Stimulated activated naive CD4-positive, alpha-beta T cell treated with Interleukin-2 at 50 U/mL for 16 hours (primary cell): ENCODE measurements at places on chromosomes 5 and 9.
A peak's percentile ranks its signal among the peaks of the same experiment; 100 is the strongest.

DNA sequence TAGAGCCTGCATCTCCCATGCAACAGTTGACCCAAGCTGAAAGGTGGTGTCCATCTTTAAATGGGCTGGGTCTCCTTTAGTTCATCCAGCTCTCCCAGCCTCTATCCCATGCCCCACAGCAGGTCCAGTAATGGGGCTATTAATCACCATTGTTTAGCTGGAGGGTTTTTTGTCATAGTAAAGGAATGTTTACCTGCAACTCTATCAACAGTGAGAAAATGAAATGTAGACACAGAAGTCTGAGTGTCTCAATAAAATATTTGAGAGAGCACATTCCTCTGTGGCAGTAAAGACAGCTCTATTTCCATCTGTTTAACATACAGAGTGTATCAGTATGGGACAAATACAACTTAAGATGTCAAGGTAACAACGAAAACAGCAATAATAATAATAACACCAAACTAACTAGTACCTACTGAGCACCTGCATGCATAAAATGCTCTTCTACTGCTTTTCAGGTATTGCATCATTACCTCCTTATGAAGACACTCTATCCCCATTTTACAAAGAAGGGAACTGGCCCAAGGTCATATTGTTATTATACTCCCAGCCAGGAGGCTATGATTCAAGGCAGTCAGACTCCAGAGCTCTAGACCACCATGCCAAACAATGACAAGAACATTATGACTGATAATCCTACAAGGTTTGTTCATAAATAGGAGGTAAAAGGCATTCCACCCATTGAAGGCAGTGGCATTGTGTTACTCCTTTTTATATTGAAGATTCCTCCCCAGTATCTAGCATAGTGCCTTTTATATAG, 21.0 kb upstream of the C5orf58 start:
- no peak for DNase-seq

GRCh38 chr9:93030642-93031628, 27.6 kb upstream of the SUSD3 start:
- DNase-seq, result no peak

GRCh38 chr9:8514760-8515159, 715.2 kb upstream of the DMAC1 start:
- DNase-seq, result no peak

GRCh38 chr5:125045646-125046045, 299.2 kb upstream of the ZNF608 start:
- DNase-seq, result no peak

DNA sequence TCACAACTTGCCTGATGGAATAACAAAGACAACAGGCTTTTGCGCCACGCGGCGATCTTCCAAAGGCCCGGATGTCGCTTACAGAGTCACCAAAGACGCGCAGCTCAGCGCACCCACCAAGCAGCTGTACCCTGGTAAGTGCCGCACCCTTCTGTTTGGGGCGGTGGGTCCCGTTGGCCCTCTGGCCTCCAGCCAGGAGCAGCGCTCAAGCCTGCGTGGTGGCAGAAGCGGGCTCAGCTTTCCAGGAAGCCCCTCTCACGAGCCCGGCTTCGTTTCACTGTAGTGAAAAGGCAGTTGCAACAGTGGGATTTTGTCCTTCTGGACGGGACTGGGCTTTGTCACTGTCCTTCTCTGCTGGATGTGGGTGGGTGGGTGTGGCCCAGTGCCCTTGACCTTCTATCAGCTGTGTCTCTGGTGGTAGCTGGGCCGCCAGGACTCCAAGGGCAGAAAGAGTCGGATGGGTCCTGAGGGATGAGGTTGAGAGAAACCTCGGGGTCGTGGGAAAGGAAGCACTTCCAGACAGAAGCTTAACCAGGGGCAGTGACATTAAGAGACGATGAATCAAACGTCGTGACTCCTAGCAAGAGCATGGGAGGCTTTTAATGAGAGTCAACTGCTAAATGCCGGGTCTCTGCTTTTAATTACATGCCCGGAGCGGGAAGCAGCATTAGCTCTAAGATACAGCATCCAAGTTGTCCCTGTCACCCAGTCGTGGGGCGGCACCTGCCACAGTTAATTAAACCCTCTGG, 49.5 kb downstream of the COL5A1 start:
- no peak for DNase-seq

- DNase-seq, result no peak
Measured at GRCh38 chr9:82997476-82998140, 65.3 kb downstream of the RASEF start.

DNA sequence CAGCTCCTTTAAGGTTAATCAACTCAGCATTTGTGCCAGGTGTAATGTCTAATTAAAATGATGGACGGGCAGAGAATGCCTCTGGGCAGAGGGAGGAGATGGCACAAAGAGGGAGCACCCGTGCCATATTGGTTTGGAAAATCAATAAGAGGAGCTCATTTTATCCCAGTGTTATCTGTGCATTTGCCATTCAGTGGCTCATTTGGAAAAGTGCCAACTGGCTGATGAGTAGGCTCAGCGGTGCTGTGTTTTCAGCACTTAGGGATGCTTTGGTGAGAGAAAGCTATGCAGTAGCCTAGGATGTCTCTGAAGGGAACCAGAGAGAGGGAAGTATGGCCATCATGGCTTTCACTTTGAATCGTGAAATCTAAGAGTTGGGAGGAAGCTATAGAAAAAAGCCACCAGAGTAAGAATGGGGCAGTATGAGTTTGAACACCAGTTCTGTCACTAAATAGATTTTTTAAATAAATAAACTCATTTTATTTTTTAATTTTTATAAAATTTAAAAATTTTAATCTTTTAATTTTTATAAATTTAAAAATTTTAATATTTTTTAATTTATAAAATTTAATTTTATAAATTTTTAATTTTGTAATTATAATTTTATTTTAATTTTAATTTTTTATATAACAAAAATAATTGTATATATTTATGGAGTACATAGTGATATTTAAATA, 472.8 kb downstream of the BRINP1 start:
- no peak for DNase-seq

DNA sequence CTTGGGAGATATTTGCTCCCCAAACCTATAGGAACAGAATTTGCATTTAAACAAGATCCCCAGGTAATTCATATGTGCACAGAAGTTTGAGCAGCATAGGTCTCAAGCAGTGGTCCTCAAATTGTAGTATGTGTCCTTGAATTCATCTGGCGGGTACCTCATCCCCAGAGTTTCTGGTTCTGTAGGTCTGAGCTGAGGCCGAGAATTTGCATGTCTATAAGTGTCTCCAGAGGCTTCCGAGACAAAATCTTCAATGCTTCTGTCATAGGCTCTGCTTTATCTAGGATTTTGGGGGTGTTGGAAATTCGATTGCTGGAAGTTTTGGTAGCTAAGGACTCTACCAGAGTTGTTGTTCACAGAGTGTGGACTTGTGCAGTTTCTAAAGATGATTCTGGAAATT, 38.6 kb downstream of the MAT2B start:
- DNase-seq, result no peak

DNA sequence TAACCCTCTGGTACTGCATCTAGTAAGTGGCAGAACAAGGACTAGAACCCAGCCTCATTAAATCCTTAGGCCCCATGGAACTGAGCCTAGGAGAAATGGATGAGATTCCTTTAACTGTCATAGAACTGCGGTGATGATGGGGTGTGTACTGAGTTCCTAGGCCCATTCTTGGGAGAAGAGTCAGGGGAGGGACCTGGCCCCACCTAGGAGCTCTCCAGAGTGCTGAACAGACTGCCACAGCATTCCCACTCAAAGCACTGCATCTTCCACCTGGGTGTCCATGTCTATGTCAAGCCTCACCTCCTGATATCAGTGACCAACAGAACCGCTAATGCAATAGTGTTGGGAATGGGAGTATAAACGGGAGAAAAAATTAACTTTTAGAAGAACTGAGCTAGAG, 36.6 kb downstream of the TTLL11 start:
- DNase-seq, result no peak

DNA sequence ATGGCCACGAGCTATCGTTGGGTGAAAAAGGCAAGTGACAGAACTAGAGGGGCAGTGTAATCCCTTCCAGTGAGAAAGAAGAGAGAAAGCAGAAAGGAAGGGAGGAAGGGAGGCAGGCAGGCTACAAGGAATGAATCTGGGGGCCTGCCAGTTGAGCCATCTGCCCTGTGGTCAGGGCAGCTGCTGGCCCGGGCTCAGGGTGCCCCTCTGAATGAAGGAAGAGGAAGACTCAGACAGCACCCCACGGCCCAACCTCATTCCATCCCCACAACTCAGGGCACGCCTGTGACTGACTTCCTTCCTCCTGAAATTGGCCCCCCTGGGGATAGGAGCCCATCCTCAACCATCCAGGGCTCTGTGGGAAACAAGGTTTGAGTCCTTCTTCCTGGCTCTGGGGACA, 20.3 kb upstream of the FLT4 start:
- no peak for DNase-seq

- no peak for DNase-seq
Measured at GRCh38 chr9:92292338-92293074, 991 bp downstream of the IARS1 start.

- peak; percentile 5 for DNase-seq
Measured at GRCh38 chr5:36606428-36607113, at the start of gene SLC1A3. SLC1A3 (plus strand) TSS chr5:36606606; CDS start chr5:36608424, 1,818 bp downstream.

- no peak for DNase-seq
Measured at GRCh38 chr5:127639828-127640227, 9.1 kb upstream of the CTXN3 start.

DNA sequence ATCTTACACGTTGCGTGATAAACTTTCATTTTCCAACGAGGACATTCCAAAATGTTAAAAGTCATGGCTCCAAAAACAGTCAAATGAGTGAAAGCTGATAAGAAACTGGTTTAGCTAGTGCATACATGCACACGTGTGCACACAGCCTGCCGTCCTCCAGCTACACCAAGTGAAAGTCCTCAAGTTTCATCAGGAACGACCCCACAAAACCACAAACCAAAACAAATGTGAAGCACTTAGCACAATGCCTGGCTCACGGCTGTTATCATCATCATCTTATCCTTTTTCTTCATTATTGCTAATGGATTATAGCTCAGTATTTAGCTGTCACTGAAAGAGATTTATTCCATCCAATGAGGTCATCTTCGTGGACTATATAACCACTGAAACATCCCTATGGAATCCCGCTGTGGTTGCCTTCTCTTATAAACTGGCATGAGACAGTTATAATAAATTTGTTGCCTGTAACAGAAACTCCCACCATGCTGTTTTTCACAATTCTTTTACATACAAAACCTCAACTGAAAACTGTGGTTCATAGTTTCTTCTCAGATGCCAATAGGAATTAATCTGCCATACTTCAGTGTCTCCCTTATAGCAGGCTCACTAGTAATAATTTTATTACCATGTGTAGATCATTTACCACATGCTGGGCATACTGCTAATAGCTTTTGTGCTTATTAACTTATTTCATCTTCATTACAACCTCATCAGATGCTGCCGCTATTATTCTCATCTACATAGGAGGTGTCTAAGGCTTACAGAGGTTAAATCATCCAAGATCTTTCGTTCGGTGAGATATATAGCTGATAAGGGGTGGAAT, 56.1 kb downstream of the SAXO1 start:
- DNase-seq, result no peak

GRCh38 chr9:123350590-123351310, 5.2 kb upstream of the CRB2 start:
- no peak for DNase-seq

- no peak for DNase-seq
Measured at GRCh38 chr5:40043916-40044315, 619.1 kb upstream of the DAB2 start.

GRCh38 chr9:10339152-10339551, 273.6 kb downstream of the PTPRD start:
- no peak for DNase-seq

DNA sequence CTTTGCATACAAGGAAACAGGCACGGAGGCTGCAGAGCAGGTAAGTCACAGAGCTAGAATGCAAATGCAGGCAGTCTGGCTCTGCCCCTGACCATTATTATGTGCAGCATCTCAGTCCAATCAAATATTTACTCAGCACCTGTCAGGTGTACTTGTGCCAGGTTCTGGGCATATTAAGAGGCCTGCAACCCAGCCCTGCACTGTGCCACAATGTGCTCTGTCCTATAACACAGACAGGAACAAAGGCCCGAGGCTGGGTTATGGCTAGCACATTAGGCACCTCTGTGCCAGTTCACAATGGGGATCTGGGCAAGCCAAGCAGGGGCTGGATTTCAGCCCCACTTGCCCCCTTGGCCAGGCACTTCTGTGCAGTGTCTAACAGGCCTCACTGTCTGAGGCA, 14.0 kb downstream of the ARL15 start:
- no peak for DNase-seq

- DNase-seq, result no peak
Measured at GRCh38 chr9:104882086-104882485, 45.9 kb downstream of the ABCA1 start.

- DNase-seq, result no peak
Measured at GRCh38 chr9:134347996-134348395, 21.7 kb downstream of the RXRA start.

DNA sequence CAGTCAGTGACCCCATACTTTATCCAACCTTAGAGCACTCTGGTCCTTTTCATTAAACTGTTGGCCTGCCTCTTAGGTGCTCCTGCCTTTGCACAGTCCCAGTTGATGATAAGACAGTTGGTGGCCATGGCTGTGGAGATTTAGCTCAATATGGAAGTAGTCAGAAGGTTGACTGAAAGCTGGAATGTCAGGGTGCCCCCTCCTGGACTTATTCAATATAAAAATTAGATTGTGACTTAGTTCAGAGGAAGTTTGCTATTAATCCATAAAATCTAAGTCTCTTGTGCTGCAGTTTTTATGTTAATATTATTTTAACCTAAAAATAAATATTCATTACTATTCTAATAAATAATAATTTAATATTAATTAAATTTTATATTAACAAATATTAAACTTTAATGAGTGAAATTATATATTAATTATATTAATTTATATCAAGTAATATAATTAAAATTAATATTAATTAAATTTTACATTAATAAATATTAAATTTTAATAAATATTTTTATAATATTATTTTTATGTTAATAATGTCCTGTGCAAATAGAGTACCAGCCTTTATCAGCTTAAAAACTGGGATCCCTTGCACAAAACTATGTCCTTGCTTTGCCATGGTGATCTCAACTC, 77.7 kb upstream of the ADAMTSL1 start:
- no peak for DNase-seq
